ENCODE measurements at places on chromosomes 6 and 20. TPM values are rescaled to one million over a fixed set of nuclear protein-coding genes. Genes with fewer than 3 reads are reported as not detected.

TRIM40 gene
- not detected for total RNA-seq

CENPW gene
- not detected for total RNA-seq

AIG1 gene
- 21.7 TPM for total RNA-seq

RPS6KA2 gene
- total RNA-seq = 33.2 TPM

TRAPPC3L gene
- not detected for total RNA-seq

PARD6B gene
- 10.3 TPM for total RNA-seq

BMP7 gene
- 32.9 TPM for total RNA-seq

TCP11 gene
- total RNA-seq = not detected

ADTRP gene
- 39.5 TPM for total RNA-seq

FGD2 gene
- total RNA-seq = 2.4 TPM

JPH2 gene
- total RNA-seq = 5.0 TPM

SAMD10 gene
- 15.8 TPM for total RNA-seq

Data from suprapubic skin (tissue), 4 donors.